ENCODE measurements at places on chromosomes 1 and 21.

DNA sequence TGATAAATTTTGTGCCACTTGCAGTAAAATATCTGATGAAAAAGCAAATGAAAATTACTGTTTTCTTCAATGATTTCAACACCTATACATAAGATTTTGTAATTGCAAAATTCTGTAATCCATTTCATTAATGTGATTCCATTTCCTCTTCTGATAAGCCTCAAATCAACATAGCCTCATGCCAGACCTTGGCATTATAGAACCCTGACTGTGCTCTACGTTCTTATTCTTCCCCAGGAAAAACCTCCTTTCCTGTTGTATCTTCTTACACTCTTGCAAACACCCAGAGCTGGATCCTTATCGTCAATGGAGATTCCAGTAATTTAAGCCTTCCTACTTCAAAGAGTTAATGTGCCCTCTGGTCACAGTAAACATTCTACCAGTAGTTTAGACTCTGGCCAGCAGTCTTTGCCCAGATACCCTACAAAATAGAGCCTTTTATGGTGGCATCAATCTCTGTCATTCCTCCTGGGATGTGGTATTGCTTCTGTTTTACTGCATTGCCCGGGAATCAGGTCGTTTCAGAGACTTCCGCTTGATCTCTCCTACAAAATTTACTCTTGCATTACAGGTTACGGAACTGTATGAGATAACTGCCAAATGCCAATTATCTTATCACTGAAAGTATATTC is 48.5 kb upstream of the CHRM3 start:
- DNase-seq: no peak

GRCh38 chr1:56780826-56781225 is 38.4 kb downstream of the FYB2 start:
- no peak for DNase-seq

- DNase-seq: no peak
Observed at GRCh38 chr21:35705237-35705887, 355.0 kb downstream of the SETD4 start.

- no peak for DNase-seq
Observed at GRCh38 chr1:209743145-209743482, 12.7 kb upstream of the TRAF3IP3 start.

DNA sequence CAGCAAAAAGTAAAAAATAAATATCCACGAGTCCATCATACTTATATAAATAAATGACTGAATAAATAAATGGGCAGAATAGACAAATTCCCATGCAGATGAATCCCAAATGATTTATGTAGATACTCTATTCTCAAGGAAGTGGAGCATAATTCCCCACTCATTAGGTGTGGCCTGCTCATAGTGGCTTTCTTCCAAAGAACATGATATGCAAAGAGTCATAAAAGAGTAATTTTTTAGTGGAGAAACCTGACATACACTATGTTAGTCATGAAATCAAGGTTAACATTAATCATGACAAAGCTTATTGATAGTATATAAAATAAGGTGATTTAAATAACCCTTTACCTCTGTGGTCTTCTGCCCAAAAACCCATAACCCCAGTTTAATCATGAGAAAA is 298.9 kb downstream of the DPYD start:
- DNase-seq: no peak
